NCI-H2081 (cell line): ENCODE measurements at places on chromosomes 4 and X.

- DNase-seq = no peak
Measured at GRCh38 chr4:107740381-107740780, 20.3 kb upstream of the PAPSS1 start.

GRCh38 chr4:10958226-10958856, 273.8 kb upstream of the CLNK start:
- no peak for DNase-seq

DNA sequence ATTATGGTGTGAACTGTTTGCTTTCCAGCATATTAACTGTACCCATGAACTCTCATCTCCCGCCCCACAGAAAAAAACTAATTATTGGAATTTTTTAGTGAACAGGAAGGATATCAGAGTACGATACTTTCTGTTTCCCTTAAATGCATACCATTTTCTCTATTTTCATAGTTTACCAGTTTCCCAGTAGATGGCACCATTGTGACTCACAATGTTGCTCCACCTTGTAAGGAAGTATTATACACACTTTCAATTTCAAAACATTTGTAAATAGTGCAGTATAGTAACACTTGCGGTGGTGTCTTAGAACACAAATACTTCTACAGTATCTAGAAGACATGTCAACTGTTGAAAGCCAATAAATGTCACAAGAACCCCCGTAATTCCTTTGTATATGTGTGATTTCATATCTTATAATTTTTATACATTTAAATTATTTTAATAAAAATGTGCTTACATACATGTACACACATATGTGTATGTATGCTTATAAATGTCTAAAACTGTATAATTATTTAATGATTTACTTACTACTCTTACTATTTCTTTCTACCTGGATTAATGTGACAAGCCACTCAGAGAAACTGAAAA, 167.3 kb downstream of the SLIT2 start:
- peak; percentile 75 for DNase-seq

DNA sequence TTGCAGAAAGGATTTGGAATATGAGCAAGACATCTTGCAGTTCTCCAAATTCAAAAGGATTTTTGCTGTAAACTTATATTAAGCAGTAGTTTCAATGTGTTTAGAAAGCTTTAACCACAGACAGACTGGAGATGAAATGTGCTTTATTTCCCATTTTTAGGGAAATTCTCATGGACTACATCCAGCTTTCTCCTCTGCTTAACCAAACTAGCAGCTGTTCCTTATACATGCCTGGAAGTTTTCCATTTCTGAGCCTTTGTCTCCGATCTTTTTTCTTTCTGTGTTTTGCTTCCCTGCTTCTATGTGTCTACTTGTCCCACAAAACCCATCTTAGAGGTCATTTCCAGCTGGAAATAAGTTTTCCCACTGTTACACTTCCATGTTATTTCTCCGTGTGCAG, 41.6 kb downstream of the TMA16 start:
- no peak for DNase-seq

GRCh38 chr4:186725469-186726425, 2.1 kb upstream of the FAT1 start:
- DNase-seq = peak; percentile 53

DNA sequence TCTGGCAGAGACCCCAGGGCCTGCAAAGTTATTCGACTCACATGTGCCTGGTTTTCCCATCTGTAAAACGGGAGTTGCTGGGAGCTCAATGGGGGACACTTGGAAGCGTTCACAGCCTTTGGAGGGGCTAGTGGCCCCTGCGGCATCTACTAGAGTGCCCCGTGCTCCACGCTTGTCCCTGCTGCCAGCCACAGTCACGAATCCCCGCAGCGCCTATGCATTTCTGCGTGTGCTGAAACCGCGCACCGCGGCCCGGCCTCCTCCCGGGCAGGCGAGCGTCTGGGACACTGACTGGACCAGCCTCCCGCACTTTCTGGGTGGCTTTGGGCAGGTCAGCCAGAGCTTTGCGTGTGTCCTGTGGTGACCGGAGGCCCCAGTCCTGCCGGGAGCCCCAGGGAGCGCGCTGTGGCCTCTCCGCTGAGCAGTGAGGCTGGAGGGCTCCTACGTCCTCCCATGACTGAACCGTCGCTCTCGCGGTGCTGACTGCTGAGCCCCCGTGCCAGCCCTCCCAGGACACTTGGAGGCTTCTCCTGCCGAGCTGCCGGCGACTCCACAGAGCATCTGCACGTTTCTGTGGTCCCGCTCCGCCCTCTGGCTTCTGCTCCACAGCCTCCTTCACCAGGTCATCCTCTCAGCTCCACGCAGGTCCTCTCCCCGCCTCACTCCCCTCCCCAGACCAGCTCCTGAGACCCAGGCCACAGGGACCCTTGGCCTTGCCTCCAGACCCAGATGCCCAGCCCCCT, 36.3 kb downstream of the PIGG start:
- no peak for DNase-seq
